ENCODE measurements at places on chromosomes 11 and 22. TPM values are rescaled to one million over a fixed set of nuclear protein-coding genes. Genes with fewer than 3 reads are reported as not detected.

- H3K27ac ChIP-seq, result no peak overlapping the region
- DNase-seq, result no peak
Observed at GRCh38 chr22:29816128-29816527, 21.9 kb downstream of the ASCC2 start.

DNA sequence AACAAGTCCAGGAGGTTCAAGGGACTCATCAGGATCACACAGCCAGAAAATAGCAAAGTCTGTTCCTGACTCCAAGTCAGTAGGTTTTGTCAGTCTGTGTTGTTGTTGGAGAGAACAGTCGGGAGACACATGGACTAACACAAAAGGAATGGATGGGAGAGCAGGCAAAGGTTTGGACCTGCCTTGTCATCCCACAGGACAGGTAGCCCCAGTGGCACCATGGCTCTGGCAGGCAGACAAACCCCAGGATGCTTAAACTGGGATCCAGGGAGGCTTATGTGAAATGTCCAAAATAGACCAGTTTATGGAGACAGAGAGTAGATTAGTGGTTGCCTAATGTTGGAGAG is 201.6 kb upstream of the NAV2 start:
- peaks cover 6% of the 10 kb centered on the region for H3K27me3 ChIP-seq
- H3K36me3 ChIP-seq, result no peaks in the 10 kb centered on the region
- H3K4me3 ChIP-seq, result no peak overlapping the region

GRCh38 chr11:94309757-94310156 is 5.4 kb downstream of the IZUMO1R start:
- no peaks in the 10 kb centered on the region for H3K36me3 ChIP-seq
- no peaks in the 10 kb centered on the region for H3K27me3 ChIP-seq
- no peak overlapping the region for H3K4me3 ChIP-seq

GRCh38 chr22:25942856-25943411 is 200.9 kb downstream of the MYO18B start:
- no peak for DNase-seq

- H3K27ac ChIP-seq, result no peak overlapping the region
- H3K27me3 ChIP-seq, result no peaks in the 10 kb centered on the region
- no peaks in the 10 kb centered on the region for H3K4me1 ChIP-seq
- peak; percentile 59 for DNase-seq
- no peaks in the 10 kb centered on the region for H3K36me3 ChIP-seq
- H3K4me3 ChIP-seq, result no peak overlapping the region
Observed at GRCh38 chr11:99739464-99740089, 718.8 kb downstream of the CNTN5 start.

DNA sequence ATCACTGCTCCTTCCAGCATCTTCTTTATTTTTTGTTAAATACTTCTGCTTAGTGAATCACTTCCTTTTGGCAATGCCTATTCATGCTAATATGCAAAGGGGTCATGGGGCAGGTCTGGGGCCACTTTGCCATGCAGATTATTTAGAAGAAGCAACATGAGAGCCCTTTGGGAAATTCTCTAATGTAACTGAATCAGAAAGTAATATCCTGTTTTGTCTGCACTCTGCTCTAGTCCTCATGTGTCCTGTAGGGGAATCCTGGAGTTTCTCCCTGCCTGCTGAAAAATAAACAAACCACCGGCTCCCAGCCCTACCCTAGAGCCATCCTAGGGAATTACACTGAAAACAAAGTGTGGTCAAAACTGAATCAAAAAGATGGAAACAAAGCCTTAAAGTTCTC is 176.5 kb upstream of the POU2AF2 start:
- H3K4me1 ChIP-seq, result peaks cover 4% of the 10 kb centered on the region
- no peaks in the 10 kb centered on the region for H3K36me3 ChIP-seq
- H3K27ac ChIP-seq, result no peak overlapping the region
- no peaks in the 10 kb centered on the region for H3K27me3 ChIP-seq
- DNase-seq, result peak; percentile 15

- DNase-seq, result no peak
- no peaks in the 10 kb centered on the region for H3K27me3 ChIP-seq
- no peak overlapping the region for H3K4me3 ChIP-seq
Observed at GRCh38 chr11:71293961-71294782, 41.8 kb upstream of the SHANK2 start.

DNA sequence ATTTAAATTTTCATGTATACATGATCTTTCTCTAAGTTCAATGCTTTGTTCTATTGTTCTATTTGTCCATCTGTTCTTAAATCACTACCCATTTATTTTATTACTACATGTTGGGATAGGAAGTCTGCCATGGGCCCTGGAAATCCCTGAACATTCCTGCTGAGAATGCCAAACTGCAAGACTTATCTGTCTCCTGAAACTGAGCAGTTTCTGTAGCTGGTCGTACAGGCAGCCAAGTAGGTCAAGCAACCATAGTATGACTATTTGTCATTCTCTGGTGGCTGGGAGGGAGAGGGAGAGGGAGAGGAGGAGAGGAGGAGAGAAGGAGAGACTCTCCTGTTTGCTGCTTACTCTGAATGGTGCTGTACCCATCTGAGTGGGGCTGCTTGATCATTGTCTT is 82.8 kb upstream of the SNX19 start:
- no peak overlapping the region for H3K27ac ChIP-seq
- no peak overlapping the region for H3K4me3 ChIP-seq
- H3K27me3 ChIP-seq, result no peaks in the 10 kb centered on the region
- no peaks in the 10 kb centered on the region for H3K36me3 ChIP-seq

- no peaks in the 10 kb centered on the region for H3K36me3 ChIP-seq
- H3K4me1 ChIP-seq, result peaks cover 9% of the 10 kb centered on the region
- H3K4me3 ChIP-seq, result no peak overlapping the region
- no peak for DNase-seq
Observed at GRCh38 chr11:90661233-90661632, 438.4 kb upstream of the CHORDC1 start.

DNA sequence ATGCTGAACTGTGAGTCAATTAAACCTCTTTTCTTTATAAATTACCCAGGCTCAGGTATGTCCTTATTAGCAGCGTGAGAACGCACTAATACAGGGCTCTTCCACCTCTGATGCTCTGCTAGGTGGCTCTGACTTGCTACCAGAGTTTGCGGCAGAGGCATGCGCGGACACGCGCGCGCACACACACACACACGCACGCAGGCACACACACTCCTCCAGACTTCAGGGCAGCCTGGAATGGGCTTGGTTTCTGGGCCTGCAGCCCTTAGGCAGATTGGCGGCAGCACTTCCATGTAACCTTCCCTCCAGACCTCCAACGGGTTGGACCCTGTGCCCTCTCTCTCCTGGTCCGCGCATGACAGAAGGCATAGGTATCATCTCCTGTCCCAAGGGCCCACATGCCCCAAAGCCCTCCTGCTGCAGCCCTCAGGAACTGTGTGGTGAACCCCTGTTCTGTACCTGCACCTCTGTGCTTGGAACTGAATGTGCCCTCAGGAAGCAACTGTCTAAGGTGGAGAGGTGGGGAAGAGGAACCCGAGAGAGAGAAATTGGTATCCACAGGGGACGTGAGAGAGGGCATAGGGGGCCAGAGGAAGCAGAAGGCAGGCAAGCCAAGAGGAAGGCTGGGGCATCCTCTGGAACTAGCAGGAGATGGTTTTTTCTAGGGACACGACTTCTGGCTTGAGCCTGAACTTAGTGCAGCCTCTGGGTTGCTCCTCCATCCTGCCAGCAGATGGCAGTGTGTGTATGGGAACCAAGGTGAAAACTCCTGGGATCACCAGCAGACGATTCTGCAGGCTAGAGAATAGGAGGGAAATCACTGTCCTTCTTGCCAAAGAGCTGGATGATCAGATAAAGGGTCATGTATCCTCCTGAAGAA is 23.4 kb upstream of the RIC3 start:
- no peaks in the 10 kb centered on the region for H3K36me3 ChIP-seq
- DNase-seq, result peak; percentile 89
- H3K27ac ChIP-seq, result no peak overlapping the region
- peaks cover 13% of the 10 kb centered on the region for H3K27me3 ChIP-seq

GRCh38 chr11:57213342-57214097 is 23.5 kb downstream of the APLNR start:
- H3K36me3 ChIP-seq, result no peaks in the 10 kb centered on the region
- H3K4me1 ChIP-seq, result peaks cover 48% of the 10 kb centered on the region
- H3K27me3 ChIP-seq, result no peaks in the 10 kb centered on the region
- H3K27ac ChIP-seq, result peak overlapping the region; percentile 91
- peak; percentile 97 for DNase-seq

DNA sequence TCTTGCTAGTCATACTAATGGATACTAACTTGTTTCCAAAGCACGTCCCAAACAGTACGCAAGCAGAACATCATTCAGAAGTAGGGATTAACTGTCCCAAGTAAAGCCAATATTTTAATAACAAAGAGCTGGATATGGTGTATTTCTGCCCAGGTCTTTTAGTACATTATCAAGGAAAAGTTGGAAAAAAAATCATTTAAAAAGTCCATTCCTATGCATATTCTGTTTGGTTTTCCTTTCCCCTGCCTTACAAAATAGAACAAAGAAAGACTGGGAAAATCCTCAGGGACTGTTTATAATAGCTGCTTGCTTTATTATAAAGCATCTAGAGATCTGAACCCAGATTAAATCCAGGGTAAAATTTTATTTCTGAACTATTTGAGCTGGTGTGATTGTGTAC is 83.9 kb downstream of the UVRAG start:
- H3K36me3 ChIP-seq, result no peaks in the 10 kb centered on the region
- DNase-seq, result no peak
- no peak overlapping the region for H3K27ac ChIP-seq
- H3K4me3 ChIP-seq, result no peak overlapping the region
- H3K4me1 ChIP-seq, result peaks cover 22% of the 10 kb centered on the region

- peak; percentile 37 for DNase-seq
- no peaks in the 10 kb centered on the region for H3K4me1 ChIP-seq
- no peak overlapping the region for H3K4me3 ChIP-seq
- no peak overlapping the region for H3K27ac ChIP-seq
- no peaks in the 10 kb centered on the region for H3K36me3 ChIP-seq
Observed at GRCh38 chr11:61949169-61950034, 749 bp upstream of the BEST1 start.

DNA sequence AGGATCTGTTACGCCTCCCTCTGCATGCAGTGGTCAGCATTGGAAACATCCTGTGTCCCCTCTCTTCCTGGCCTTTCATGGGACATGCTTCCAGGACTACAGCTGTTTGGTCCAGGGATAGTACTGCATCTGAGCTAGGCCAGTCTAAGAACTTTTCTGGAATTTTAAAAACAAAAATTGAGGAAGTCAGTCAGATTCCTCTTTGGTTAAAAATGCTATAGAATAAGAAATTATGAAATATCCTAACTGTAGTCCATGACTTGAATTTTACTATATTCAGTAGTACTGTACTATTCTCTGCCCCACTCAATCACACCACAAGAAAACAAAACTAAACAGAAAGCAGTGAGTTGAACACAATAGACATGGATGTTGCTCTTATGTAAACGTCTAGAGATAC is 201.0 kb upstream of the CADM1 start:
- H3K4me1 ChIP-seq, result peaks cover 15% of the 10 kb centered on the region
- no peaks in the 10 kb centered on the region for H3K36me3 ChIP-seq
- no peak for DNase-seq

The FBXO3 gene
- 40.2 TPM for total RNA-seq

The GGT1 gene
- total RNA-seq, result 4.9 TPM

The USH1C gene
- 0.24 TPM for total RNA-seq

The IL17RA gene
- 2.7 TPM for total RNA-seq

All from neural progenitor cell (in vitro differentiated cells).